Left ventricle myocardium superior (tissue), 1 donor: ENCODE measurements at places on chromosomes 3 and 15. TPM values are rescaled to one million over a fixed set of nuclear protein-coding genes. Genes with fewer than 3 reads are reported as not detected.

Gene TMEM212
- not detected for total RNA-seq

Gene ITGA11
- 23.5 TPM for total RNA-seq

Gene LMAN1L
- 23.5 TPM for total RNA-seq

Gene WDR76
- 1.5 TPM for total RNA-seq

Gene AADACL2
- total RNA-seq, result not detected
